Activated T-helper 1 cell treated with anti-CD3 and anti-CD28 coated beads, Interleukin-12 subunit alpha, Interleukin-12 subunit beta, Interleukin-2, Interleukin-4 antibody, amounts not matched to agents 30 ng/mL and 10 ng/mL and 1 ng/mL, durations not matched to agents 14 hours and 24 hours and 36 hours (primary cell): ENCODE measurements at places on chromosomes 6 and 20.

GRCh38 chr6:139608466-139609261, 234.2 kb upstream of the CITED2 start:
- DNase-seq, result no peak

DNA sequence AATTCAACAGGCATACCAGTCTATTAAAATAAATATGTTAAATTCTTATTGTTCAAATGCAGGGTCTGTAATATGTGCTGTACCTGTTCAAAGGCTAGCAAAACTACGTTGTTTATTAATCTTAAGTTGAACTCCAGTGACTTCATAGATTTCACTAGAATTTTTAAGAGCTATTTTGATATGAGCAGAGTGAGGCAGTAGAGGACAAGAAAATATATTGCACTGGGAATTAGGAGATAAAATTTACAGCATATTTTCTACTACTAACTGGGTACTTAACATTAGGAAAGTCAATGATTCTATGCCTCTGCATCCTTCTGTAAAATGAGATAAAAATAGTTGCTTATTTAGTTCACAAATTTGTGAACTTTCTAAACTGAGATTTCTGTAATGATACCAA, 162.2 kb upstream of the BMP5 start:
- DNase-seq, result no peak

GRCh38 chr6:77926198-77926751, 273.4 kb downstream of the MEI4 start:
- DNase-seq, result no peak

DNA sequence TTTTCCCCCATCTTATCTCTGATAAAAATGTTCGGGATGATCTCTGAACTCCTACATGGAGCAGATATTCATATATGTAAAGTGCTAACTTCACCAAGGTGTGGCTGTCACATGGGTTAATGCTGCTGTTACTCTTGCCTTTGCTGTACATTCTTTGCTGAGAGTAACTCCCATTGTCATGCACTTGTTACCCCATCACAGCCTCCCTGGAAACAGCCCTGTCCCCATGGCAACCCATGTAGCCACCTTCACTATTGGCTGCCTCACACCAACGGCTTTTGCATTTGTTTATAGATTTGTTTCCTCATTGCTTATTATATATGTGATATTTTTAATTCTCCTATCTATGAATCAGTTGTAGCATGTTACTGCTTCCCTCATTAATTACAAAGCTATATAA, 17.3 kb upstream of the IBTK start:
- DNase-seq, result no peak

- no peak for DNase-seq
These were observed 60.0 kb upstream of the MTRF1L start for GRCh38 chr6:153062516-153062915.

GRCh38 chr6:160078883-160079685, 42.5 kb upstream of the SLC22A1 start:
- no peak for DNase-seq

- DNase-seq, result no peak
These were observed 92.1 kb downstream of the FOXC1 start for GRCh38 chr6:1701668-1702353.

- no peak for DNase-seq
These were observed 394.2 kb downstream of the BMP2 start for GRCh38 chr20:7161690-7162089.

- no peak for DNase-seq
These were observed 90.0 kb upstream of the IFNGR1 start for GRCh38 chr6:137309078-137309762.

DNA sequence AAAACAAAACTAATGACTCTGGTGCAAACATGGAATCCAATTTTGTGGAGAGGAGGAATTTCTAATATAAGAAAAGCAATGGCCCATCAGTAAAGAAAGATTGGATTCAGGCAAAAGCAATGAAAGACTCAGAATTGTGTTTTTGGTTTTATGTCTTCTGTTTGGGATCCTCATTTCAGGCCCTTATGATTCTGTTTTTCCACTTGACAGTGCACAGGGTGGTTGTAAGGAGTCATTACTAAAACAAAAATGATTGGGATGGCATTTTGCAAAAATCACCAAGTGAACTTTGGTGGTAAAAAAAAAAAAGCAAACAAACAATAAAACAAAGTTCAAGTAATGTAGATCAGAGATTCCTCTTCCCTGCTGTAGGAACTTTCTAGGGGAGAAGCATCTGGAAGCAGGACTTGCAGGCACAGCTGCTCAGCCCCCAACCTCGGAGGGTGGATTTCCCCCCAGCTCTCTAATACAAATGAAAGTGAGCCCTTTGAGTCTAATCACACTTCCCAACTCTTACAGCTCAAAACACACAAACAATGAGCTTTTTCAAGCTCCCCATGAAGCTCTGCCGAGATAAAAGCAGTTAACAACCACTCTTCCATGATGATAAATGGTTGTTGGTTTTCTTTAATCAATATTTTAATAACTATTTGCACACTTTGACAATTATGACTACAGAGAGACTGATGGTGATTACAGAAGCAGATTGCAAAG, 177.7 kb downstream of the ZDHHC14 start:
- no peak for DNase-seq

GRCh38 chr20:59042151-59042795, at the start of gene PRELID3B:
Gene PRELID3B, minus strand, starts transcription at chr20:59042786. Its CDS starts 56 bp downstream, at chr20:59042730.
- DNase-seq, result peak; percentile 31

- DNase-seq, result no peak
These were observed 258.9 kb downstream of the KIF16B start for GRCh38 chr20:16314320-16314719.

GRCh38 chr20:50582092-50582491, 71.9 kb downstream of the PTPN1 start:
- DNase-seq, result no peak

GRCh38 chr20:25050501-25051350, 7.2 kb downstream of the ACSS1 start:
- no peak for DNase-seq

DNA sequence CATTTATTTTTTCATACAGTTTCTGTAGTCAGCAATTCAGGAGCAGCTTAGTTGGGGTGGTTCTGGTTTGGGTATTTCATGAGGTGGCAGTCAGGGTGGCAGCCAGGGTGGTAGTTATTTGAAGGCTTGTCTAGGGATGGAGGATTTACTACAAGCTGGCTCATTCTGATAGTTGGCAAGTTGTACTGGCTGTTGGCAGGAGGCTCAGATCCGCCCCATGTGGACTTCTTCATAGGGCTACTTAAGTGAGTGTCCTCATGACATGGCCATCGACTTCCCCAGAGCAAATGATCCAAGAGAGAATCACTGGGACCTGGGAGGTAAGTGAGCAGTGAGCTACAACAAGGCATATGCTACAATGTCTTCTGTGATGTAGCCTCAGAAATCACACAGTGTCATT, 22.4 kb upstream of the CDKAL1 start:
- no peak for DNase-seq

DNA sequence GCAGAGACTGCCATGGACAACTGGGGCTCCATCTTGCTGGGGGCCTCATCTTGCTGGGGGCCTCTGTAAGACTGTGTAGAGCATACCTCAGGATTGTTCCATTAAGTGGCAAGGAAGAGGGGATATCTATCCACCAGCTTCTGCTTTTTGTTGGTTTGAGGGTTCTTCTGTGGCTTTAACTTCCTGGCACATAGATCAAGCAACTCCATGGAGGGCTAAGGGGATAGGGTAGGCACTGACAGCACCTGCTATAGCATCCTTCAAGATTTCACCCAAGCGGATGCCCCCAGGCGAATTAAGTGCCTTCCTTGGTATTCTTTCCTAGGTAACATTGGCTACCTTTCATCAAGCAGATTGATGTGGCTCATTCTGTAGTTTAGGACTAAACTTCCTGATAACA, 3.8 kb upstream of the LRRN4 start:
- no peak for DNase-seq

- DNase-seq, result no peak
These were observed 47.3 kb upstream of the IL20RA start for GRCh38 chr6:137092018-137092417.
